ENCODE measurements at places on chromosomes 7 and 10.

DNA sequence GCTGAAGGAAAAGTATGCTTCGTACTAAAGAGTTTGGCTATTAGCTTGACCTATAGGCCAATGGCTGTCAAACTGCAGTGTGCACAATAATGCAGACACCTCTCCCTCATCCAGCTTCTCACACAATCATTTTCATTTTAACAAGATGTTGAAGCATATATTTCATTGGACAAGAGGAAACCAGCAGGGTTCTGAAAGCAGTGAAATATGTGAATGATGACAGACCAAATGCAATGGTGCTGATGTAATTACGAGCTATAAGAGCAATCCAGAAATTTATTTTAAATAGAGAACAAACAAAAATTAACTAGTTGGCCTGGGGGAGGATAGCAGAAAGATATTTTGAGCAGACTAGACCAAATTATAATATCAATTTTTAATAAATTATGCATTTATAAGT, 331.5 kb upstream of the AKR1E2 start:
- DNase-seq: no peak

GRCh38 chr10:21975378-21975990, 28.0 kb downstream of the DNAJC1 start:
- DNase-seq: no peak

- DNase-seq: no peak
Measured at GRCh38 chr10:108169846-108170245, 1005.3 kb upstream of the SORCS1 start.

GRCh38 chr7:114921631-114922025, 266 bp upstream of the MDFIC start:
- no peak for DNase-seq

DNA sequence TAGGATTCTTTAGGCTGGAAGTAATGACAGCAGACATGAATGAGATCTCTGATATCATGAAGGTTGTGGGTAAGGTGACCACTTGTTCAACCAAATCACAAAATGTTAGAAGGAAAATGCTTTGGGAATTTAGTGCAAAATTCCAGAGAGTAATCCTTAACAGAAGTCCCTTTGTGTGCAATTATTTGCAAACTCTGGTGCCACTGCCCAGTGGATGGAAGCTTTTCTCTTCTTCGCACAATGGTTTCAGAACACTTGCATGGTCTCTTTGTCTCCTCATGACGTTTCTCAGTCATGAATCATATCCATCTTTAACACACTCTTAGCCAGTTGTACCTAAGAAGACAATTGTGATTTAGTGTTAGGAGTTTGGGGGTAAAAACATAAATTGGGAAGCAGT, 570.4 kb upstream of the ANKRD30A start:
- DNase-seq: no peak

DNA sequence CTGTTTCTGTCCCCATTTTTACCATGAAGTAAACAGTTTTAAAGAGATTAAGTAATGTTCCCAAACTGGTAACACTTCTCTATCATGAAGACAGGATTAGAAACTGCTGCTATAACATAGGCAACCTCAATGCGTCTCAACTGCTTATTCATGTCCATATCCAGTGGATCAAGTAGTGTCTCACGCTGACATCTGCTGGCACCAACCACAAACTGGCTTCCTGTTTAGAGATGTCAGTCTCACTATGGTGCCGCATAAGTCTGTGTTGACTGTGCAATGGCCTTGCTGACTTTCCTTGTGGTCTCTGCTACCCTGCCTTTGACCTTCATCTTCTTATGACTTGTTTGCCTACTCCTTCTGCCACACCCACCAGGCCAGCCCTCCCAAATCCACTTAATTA, 369.6 kb upstream of the DPP6 start:
- no peak for DNase-seq

DNA sequence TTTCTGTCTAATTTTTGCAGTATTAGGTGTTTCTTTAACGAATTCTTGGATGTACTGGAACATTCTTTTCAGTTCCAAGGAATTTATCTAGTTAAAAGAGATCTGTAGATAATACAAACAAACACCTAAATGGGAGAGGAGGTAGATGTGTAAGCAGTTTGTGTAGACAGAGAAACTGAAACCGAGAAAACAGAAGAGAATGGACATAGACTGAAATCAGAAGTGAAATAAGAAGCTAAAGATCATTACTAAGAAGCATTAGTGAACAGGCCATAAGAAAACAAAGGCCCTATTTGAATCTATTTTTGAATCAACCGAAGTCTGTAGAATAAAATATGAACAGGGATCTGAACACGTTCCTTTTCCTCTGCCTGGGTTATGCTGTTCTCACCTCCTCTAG, 26.5 kb upstream of the TMEM229A start:
- DNase-seq: no peak

DNA sequence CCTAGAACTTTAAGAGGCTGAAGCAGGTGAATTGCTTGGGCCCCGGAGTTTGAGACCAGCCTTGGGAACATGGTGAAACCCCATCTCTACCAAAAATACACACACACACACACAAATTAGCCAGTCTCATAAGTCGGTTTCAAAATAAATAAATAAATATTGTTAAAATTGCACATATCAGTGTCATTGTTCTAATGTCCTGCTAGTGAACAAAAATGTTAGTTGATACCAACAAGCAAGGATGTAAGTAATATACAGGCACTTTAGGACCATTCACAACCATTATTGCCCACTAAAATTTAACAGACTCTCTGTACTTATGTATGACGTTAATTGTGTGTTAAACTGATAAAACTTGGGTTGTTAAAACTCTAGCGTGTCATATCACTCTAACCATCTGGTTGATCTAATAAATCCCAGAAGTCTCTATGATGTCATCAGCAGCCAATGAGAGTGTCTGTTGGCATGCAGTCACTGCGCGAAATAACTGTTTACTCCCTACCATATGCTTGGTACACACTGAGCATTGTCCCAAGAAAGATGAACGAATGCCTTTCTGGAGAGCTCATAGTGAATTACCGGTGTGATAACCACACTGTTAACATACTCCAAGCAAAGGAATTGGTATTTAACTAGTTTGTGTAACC, 30.4 kb upstream of the OTUD1 start:
- DNase-seq: no peak

GRCh38 chr7:24702755-24703154, 54.5 kb downstream of the GSDME start:
- no peak for DNase-seq

All from WERI-Rb-1 (cell line).